Amniotic stem cell (primary cell): ENCODE measurements at places on chromosomes 7 and 10.

DNA sequence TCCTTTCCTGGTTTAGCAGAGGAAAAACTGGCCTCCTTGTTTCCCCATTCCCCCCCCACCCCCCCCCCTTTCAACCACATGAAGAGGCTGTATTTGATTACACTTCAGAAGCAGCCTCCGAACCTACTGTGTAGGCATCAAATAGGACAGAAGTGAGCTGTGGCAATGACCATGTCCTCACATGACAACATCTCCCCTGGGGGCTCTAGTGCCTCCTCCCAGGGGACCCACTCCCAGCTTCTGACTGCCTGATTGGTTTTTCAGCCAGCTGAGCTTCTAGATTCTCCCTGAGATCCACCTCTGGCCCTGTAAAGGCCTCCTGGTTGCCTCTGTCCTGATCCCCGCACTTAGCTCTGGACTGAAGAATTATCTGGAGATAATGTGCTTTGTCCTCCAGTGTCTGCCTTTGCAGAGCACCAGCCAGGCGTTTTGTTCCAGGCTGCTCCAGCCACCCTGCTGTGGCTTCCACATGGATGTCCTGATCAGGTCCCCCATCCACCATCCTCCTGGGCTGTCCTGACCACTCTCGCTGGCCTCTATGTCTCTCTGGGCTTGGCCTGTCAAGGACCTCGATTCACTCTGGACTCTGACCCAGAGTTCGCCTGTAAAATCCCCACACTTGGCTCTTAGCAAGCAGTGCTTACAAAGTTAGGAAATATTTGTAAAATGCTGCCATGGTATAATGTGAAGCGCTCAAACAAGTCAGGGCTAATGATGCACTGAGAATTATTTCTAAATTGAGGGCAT is 42.4 kb upstream of the TOMM7 start:
- DNase-seq: no peak

- DNase-seq: no peak
These were observed 30.7 kb upstream of the PLPP4 start for GRCh38 chr10:120426306-120426705.

- DNase-seq: peak; percentile 13
These were observed 65.7 kb downstream of the AOAH start for GRCh38 chr7:36658335-36659171.

DNA sequence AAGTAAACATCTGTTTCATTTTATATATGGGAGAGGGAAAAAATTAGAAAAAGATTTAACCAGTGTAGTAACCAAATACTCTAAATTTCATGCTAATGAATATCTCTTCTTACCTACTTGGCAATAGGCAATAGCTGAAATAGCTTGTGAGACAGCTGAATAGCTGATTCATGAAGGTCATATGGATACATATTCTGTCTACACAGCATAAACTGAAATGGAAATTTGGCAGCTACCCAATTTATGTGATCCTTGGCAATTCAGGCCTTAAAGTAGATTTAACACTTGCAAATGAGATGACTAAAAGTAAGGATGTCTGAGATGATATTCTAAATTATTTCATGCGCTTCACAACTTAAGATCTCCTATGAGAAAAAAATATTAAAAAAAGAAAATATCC is 261.2 kb upstream of the SEMA3A start:
- DNase-seq: no peak

DNA sequence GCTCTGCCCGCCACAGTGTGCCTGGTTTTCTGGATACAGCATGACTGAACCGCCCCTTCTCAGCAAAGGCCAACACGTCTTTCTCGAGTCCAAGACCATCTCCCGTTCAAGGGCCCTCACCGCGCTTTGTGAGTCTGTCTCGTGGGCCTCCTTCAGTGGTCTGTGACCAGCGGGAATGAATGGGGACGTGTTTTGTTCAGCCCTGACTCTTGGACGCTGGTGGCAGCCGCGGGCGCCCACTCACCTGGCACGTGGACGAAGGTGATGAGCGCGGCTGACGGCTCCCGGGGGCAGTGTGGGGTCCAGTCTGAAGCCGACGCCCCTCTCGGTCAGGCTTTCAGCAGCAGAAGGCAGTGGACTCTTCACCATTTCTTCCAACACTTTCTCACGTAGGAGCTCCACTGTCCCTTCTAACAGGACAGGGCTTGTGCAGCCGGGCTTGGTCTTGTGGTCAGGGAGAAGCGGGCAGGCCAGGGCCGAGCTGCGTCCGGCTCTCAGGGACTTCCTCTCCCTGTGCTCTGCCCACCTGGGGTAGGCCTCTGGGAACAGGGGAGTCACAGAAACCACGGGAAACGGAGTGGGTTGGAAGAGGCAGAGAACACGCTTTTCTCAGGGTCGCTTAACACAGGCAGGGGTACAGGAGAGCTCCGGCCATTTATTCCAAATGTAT is 30.4 kb downstream of the AMZ1 start:
- no peak for DNase-seq

DNA sequence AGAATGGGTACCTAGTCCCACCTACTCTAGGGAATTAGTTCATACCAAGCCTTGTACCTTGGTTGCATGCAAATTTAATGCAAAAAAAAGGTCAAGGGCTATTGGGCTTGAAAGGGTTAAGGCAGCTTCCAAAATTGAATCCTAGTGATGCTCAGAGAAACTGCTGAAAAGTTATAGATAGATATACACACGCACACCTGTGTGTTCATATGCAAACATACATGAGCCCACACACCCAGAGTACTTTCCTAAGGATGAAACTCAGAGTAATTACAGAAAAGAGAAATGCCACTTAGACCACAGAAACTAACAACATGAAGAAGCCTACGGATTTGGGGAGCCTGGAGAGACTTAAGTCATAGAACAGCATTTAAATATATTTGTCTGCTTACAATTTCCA is 1.5 kb downstream of the SLC25A13 start:
- no peak for DNase-seq

DNA sequence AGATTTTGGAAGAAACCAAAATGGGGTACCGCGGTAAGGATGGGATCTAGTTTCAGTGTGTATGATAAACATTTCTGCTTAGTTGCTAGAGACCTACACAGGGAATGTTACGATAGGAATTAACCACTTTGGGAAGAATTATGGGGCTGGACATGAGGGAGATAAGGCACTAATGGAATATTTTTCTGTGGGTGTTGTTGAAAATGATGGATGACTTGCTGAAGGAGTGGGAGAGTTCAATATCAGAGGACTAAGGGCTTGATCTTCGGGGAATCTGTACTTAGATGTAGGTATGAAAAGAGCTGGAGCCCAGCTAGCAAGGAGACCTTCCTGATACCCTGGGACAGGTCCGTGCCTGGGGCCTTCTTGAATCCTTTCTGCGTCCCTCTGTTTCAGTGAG is 303.7 kb downstream of the EXOC4 start:
- DNase-seq: no peak

- DNase-seq: no peak
These were observed 18.5 kb upstream of the TNS3 start for GRCh38 chr7:47600199-47601118.

DNA sequence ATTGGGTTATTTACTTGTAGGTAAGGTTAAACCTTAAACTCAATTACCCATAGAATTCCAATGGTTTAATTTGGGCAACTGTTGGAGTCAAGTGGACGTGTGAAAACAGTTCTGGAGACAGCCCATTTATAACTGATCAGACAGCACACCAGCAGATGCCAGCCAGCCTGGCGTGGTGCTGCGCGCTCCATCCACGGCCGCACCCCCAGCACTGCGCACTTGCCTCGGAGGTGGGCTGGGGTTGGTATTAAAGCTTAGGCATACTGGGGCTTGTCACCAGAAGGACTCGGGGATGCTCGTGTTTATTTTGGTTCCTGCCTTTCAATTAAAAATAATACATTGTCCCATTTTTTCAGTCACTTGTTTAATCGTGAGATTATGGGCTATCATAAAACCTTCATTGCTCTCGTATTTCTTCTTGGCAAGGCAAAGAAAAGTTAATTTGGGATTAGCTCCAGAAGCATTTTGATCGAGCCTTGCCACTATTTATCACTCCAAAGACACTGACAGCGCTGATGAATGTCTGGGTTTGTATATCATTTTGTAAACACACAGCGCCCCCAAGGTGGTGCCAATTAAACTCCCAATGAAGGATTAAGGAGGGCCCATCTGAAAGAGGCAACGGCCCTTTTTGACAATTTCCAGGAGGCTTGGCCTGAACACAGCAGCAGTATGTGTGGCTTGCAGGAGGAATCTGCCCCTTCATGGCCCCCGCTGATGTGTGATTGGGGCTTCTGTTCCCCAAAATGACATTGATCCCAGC is 204.5 kb upstream of the CXCL12 start:
- DNase-seq: no peak

DNA sequence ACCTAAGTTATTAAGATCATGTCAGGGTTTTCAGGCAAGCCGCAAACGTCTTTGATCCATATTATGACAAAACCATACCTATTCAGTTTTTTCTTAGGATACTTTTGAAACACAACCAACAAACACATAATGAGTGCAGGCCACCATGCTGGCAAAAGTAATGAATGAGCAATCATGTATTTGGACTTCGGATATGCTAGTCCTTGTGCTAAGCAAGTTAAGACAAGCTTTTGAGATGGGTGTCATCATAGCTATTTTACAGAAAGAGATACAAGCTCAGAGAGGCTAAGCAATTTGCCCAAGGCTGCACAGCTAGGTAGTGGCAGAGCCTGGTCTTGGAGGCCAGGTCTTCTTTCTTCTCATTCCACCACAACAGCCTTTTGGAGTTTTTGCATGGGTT is 12.5 kb upstream of the KCNK18 start:
- no peak for DNase-seq

- no peak for DNase-seq
These were observed 253.5 kb downstream of the ADARB2 start for GRCh38 chr10:1483826-1484225.

GRCh38 chr7:99576251-99576650 is 17.8 kb downstream of the ZNF655 start:
- DNase-seq: no peak

DNA sequence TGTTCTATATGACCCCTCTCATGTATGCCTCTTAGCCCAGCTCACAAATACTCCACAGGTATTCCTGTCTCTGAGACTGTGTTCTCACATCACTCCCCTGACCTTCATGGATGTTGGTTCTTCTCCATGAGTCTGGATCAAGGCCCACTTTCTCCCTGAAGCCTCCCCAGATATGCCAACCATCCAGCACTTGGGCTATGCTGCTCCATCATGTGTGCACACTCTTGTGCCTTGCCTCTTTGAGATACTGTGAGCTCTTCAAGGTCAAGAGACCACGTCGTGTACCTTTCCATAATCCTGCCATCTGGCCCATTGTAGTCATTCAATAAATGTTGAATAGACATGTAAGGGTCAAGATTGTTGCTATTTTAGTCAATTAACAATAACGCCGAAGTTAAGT is 30.1 kb upstream of the TM9SF3 start:
- DNase-seq: no peak

DNA sequence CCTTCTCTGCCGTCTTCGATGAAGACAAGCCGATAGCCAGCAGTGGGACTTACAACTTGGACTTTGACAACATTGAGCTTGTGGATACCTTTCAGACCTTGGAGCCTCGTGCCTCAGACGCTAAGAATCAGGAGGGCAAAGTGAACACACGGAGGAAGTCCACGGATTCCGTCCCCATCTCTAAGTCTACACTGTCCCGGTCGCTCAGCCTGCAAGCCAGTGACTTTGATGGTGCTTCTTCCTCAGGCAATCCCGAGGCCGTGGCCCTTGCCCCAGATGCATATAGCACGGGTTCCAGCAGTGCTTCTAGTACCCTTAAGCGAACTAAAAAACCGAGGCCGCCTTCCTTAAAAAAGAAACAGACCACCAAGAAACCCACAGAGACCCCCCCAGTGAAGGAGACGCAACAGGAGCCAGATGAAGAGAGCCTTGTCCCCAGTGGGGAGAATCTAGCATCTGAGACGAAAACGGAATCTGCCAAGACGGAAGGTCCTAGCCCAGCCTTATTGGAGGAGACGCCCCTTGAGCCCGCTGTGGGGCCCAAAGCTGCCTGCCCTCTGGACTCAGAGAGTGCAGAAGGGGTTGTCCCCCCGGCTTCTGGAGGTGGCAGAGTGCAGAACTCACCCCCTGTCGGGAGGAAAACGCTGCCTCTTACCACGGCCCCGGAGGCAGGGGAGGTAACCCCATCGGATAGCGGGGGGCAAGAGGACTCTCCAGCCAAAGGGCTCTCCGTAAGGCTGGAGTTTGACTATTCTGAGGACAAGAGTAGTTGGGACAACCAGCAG is 60.4 kb upstream of the BTBD16 start:
- no peak for DNase-seq

DNA sequence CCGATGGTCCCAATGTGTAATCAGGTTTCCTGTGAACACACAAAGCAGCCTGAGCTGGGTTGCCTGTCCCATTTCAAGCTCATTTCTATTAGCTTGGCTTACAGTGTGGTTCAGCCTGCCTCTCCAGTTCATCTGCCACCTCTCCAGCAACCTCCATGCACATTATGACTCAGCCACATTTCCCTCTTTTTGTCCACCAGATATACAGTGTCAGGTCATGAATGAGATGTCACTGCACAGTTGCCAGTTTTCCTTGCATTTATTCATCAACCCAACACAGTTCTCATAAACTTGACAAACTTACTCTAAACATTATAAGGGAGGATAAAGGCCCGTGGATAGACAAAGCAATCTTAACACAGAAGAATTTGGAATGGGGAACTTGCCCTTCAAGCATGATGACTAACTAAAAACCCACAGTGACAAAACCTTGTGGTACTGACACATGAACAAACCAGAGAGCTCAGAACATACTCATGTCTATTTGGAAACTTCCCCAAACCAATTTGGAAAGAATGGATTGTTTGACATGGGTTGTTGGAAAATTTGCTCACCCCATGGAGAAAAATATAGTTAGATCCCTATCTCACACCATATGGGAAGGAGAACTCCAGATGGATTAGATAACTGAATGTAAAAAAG is 2.5 kb upstream of the CFAP58 start:
- DNase-seq: no peak

DNA sequence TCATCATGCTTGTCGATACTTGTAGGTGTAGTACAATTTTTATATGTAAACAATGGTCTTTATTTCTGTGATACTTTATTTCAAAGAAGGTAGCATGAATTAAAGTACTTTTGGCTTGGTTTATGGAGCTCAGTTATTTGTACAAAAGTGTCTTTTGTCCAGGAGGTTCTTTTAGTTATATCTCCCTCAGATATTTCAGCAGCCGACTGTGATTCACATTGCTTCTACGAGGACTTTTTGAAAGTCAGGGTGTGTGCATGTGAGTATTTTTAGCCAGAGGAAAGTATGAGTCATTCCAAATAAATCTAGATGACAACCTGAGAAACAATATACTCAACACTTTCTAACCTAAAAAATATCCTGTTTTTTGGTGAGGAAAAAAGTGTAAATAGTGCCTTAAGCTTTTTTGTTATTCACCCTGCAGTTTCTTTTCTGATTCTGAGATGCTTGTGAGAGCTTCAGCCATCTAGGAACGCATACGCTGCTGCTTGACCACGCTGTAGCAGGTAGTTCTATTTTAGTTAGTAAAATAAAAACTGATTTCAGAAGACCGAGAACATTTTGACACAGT is 595 bp upstream of the SUN1 start:
- DNase-seq: peak; percentile 84

GRCh38 chr10:95289003-95289920 is 1.5 kb downstream of the PDLIM1 start:
- no peak for DNase-seq

- DNase-seq: no peak
These were observed 256.2 kb upstream of the FERD3L start for GRCh38 chr7:19401461-19401860.
